Activated gamma-delta T cell treated with anti-CD3 and anti-CD28 coated beads, Interleukin-2, amount 50 U/mL, for 16 hours (primary cell): ENCODE measurements at places on chromosomes 2 and 18.
A peak's percentile ranks its signal among the peaks of the same experiment; 100 is the strongest.

- no peak for DNase-seq
These were observed 15.2 kb downstream of the SP100 start for GRCh38 chr2:230430957-230431910.

DNA sequence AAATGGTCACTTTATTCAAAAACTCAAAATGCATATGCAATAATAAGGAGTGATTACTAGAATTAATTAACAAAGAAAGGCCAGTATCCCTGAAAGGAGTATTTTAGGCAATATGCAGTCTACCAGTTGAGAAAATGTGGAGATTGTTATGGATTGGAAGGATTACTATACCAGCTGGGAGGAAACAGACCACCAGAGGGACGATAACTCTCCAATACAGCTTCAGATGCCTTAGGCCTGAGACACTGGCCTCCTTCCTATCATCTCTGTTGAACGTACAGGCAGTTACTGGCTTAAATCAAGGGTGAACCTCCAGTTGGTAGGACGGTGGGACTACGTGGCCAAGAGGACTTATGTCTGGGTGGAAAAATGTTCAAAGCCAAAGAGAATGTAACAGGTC lies 336.4 kb upstream of the EPHA4 start:
- DNase-seq: no peak

DNA sequence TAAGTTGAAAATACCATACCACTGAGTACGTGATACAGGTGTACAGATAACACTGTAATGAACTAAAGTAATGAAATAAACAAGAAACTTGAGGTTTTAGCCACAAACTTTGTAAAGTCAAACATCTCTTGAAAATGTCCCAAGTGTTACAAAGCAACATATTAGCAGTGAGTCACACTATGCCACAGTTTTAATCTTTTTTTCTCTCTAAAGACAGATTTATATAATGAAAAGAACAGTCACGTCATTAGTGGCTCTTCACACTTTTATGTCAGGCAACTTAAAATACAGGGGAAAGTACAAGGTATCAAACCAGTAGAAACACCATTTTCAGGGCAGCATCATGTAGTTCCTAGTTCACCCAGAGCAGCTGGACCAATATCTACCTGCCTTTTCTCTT lies 42.1 kb downstream of the RAPH1 start:
- no peak for DNase-seq

DNA sequence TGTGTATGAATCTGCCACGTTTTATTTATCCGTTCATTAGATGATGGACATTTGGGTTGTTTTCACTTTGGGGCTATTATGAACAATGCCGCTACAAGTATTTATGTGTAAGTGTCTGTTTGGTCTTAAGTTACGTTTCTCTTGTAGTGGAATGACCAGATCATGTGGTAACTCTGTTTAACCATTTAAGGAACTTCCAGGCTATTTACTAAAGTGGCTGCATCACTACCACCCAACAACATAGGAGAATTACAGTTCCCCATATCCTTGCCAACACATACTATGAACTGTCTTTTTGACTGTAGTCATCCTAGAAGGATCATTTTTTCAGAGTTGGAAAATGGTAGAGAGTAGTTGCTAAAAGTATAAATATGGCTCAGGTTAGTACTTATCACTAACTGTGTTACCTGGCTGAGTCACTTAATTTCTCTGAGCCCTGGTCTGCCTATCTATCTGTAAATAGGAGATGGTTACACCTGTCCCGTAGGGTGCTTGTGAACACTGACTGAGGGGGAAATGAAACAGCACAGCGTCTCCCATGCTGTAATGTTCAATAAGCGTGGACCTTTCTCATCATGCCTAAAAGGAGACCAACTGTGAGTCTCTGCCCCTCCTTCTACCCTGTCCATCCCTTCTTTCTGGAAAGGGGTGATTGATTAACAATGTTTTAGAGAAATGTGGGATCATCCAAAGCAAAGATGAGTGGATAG lies 103.1 kb downstream of the SH3RF3 start:
- no peak for DNase-seq

GRCh38 chr2:52368141-52368540 lies 1336.2 kb upstream of the NRXN1 start:
- DNase-seq: no peak

DNA sequence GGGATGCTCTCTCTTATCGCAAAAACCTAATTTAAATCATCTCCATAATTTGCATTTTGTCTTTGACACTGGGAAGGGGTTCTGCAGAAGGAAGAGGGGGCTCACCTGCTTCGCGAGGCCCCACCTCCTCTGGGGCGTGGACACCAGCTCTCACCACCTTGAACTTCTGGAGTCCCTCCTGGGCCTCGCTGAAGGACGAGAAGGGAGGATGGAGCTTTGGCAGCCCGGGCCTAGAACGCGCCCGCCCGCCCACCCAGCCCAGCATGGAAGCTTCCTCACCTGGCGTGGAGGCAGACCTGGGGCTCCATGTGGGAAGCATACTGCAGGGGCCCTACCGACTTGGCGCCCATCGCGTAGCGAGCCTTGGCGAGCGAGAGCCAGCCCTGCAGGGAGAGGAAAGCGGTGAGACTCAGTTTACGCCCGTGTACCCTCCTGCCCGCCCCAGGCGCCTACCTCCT lies 1.1 kb upstream of the IMP4 start:
- DNase-seq: no peak

DNA sequence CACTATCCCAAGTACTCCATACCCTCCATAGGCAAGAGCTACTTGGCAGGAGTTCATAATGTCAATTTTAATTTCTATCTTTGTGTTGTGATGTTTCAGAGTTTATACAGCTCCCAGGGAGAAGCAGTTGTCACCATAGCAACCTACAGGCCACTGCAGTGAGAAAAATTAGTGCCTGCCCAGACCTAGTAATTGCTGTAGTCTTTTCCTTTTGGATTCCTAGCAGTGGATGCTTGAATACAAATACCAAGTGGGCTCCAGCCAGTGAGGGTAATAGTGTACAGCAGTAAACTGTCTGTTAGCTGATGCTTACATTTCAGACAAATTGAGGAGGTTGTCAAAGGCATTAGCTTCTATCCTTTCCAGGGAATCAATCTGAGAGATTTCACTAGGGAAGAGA lies 26.7 kb downstream of the LHCGR start:
- no peak for DNase-seq

DNA sequence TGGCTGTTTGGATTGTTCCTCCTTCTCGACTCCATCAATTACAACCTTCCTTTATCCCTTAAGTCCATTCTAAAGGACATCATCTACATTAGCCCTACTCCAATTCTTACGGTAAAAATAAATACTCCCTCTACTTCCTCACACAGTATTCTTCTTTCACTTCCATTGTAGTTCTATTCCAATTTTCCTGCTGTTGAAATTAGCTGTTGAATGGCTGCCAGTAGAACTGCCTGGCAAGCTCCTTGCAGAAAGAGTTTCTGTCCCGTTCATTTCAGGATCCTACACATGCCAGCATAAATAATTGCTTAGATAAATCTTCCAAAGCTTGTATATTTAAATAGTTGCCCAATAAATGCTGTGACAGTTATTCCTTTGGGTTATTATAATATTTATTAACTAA lies 459.3 kb upstream of the TRIB2 start:
- DNase-seq: no peak

GRCh38 chr2:23824777-23825212 lies 102.1 kb downstream of the ATAD2B start:
- DNase-seq: no peak

DNA sequence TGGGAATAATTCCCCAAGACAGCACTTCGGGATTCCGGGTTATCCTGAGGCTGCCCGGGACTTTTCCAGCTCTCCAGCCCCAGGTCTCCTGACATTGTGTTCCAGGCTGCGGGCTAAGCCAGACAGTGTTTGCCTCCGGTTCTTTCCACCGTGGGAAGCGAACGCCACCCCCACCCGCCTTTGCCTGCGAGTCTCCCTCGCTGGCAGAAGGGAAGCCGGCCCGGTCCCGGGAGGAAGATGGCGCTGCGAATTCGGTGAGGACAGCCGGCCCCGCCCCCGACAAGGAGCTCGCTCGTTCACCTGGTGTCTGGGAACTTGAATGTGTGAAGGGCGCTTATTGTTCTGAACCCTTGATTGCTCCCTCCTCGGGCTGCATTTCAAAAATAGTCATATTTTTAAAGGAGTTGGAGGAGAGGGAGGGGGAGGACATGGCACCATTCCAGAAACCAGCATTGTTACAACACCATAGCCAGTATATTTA lies 2.9 kb downstream of the LRATD1 start:
- no peak for DNase-seq

DNA sequence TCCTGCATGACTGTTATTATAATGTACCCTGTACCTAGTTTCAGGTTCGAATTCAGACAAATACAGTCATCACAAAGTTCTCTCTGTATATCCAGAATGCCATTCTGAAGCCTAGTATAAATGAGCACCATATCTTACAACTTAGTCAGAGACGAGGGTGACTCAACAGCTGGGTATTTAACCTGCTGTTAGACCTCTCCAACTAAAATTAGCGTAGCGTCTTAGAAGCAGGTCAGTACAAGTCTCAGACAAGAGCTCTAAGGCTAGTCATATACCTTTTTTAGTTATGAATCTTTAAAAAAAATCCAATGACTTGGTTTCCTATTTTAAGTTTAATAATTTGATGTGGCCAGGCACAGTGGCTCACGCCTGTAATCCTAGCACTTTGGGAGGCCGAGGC lies 74.1 kb downstream of the CABYR start:
- no peak for DNase-seq

- DNase-seq: no peak
These were observed 78.6 kb upstream of the ZFP36L2 start for GRCh38 chr2:43305012-43305411.

DNA sequence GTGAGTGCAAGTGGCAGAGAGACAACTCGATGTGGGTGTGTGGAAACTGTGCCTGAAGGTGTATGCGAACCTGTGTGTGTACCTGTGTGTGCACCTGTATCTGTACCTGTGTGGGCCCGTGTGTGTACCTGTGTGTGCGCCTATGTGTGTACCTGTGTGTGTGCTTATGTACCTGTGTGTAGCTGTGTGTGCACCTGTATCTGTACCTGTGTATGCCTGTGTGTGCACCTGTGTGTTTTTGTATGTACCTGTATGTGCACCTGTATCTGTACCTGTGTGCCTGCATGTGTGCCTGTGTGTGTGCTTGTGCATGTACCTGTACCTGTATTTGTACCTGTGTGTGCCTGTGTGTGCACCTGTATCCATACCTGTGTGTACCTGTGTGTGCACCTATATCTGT lies 150.6 kb downstream of the MYT1L start:
- DNase-seq: no peak

GRCh38 chr2:204110338-204110741 lies 173.8 kb downstream of the ICOS start:
- peak; percentile 36 for DNase-seq

DNA sequence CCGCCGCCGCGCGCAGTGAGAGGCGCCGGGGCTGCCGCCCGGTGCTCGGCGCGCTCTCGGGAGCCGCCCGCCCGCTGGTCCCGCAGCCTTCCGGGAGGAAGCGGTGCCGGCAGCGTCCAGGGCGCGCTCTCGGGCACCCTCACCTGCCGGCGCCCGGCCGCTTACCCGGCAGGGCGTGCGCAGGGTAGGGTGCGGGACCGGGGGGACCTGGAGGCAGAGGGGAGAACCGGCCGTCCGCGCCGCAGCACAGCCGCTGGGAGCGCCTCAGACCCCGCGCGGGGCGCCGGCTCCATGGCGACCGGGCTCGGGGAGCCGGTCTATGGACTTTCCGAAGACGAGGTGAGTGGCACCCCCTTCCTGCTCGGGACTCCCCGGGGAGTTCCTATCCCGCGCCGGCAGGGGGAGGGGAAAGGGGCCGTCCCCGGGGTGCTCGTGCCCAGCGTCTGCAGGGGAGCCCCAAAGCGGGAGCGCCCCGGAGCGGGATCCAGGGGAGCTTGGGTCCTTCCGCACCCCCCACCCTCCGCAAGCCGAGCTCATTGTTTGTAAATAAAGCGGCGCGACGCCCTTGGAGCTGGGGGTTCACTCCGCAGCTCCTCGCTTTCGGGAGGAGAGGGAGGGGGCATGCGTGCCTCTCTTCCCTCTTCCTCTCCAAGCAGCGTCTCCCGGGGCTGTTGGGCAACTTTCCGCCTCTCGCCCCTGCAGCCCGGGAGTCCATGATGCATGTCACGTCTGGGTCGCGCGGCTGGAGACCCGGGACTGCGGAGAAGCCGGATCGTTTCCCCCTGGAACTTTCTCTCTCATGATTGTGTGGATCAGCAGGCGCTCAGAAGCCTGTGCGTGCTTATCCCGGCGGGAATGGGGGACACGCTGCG lies 580 bp downstream of the NEDD4L start:
- peak; percentile 26 for DNase-seq

DNA sequence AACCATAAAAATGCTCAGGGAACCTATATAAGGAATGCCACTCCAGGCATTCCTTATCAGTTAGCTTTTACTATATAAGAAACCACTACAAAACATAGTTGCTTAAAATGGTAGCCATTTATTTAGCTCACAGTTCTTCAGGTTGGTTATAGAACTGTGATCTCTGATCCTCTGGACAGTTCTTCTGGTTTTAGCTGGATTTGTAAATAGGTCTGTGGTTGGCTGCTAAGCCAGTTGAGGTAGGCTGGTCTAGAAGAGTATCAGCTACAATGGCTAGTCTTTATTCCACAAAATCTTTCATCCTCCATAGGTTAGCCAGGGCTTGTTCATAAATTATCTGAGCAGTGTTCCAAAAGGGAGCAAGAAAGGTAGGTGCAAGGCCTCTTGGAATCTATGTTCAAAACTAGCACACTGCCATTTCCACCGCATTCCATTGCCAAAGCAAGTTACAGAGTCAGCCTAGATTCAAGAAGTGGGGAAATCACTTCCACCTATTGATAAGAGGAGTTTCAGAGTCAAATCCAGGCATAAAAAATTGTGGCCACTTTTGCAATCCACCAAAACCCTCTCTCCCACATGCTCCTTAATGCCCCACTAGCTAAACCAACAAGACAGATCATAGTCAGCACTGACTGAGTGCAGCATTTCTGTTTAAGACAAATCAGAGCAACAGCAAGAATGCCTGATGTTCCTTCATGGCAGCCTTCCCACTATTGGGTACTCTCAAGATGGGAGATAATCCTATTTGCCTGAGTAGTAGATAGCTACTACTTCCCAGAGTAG lies 146.4 kb downstream of the IRS1 start:
- no peak for DNase-seq

DNA sequence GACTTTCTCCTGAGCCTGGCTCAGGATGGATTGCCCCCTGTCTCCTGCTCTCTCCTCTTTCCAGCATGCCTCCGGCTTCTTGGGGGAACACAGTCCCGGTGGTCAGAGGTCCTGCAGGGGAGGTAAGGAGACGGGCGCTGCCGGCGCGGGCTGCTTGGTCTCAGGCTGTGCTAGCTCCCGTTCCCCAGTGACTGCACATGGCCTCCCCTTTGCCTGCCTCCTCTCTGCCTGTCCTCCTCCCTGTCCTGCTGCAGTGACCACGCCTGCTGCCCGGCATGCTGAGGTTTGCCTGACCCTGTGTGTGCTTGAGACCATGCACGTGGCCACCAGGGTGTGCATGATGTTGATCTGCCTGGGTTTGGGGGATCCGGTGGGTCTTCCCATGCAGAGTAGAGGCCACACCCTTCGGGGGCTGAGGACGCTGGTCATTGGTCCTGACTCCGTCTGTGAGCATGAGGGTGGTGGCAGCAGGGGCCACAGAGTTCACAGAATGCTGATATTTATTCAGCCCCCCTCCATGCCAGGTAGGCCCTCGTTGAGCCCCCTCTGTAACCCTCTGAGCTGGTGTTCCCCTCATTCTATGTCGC lies 42.9 kb upstream of the MCFD2 start:
- no peak for DNase-seq

- DNase-seq: no peak
These were observed 9.0 kb downstream of the TBR1 start for GRCh38 chr2:161424891-161425727.

- DNase-seq: no peak
These were observed 168.5 kb downstream of the CBLN2 start for GRCh38 chr18:72375618-72376017.

GRCh38 chr2:207513551-207514257 lies 16.1 kb upstream of the CREB1 start:
- no peak for DNase-seq

- no peak for DNase-seq
These were observed 96.2 kb downstream of the PDE1A start for GRCh38 chr2:182330451-182331305.
